Stimulated activated CD8-positive, alpha-beta memory T cell treated with anti-CD3 and anti-CD28 coated beads, Interleukin-15, amount 100 ng/mL, for 4 hours (primary cell): ENCODE measurements at places on chromosomes 5 and 9.

DNA sequence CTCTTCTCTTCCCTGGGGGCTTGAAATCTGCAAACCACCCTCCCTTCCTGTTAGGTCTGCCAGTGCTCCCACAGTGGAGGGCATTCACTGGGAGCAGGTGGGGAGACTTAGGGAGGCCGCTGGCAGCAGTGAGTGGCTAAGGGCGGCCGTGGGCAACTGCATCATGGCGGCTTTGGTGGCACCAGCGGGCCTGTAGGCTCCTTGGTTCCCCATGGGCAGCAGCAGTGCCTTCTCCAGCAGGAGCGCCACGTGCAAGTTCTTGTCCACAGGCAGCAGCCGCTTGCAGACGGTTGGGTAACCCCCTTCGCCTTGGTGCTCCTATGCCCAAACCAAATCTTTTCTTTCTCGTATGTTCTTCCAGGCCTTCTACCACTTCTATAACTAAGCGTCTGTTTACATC, 158.2 kb downstream of the SREK1 start:
- no peak for DNase-seq

DNA sequence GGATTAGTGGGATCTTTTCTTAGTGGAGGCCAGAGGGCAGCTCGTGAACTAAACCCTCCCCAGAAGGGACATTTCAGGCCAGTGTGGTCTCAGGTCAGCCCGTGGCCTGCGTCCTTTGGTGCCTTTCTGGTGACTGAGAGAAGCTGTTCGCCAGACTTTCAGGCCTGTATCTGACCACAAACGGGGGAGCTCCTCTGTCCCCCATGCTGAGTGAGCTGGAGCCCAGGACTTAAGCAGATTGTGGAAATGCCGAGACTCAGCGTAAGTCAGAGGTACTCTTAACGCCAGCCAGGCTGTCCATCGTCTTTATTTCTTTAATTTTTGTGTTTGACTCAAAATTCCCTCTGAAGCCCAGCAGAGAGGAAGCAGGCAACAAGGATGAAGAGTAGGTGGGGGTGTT, 54.8 kb upstream of the NCS1 start:
- DNase-seq = no peak

DNA sequence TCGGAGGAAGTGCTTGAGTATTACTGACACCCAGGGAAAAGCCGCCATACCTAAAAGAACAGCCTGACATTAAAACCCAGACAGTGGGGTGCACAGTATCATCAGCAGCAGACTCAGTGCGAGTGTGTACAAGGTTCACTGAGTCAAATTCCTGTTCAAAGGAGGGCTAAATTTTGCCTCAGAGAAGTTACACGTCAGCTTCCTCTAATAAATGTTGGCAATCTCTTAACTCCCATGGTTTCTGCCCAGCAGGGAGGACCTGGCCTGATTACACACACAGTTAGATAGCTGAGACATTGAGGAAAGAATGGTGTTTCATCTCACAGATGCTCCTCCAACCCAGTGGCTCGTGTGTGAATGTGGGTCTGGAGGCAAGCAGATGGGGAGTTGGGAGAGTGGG, 38.2 kb downstream of the NIPSNAP3B start:
- DNase-seq = no peak

GRCh38 chr9:84975926-84976325, 306.4 kb downstream of the NTRK2 start:
- DNase-seq = no peak

GRCh38 chr9:131235480-131235851, 40.8 kb downstream of the FAM78A start:
- DNase-seq = no peak

DNA sequence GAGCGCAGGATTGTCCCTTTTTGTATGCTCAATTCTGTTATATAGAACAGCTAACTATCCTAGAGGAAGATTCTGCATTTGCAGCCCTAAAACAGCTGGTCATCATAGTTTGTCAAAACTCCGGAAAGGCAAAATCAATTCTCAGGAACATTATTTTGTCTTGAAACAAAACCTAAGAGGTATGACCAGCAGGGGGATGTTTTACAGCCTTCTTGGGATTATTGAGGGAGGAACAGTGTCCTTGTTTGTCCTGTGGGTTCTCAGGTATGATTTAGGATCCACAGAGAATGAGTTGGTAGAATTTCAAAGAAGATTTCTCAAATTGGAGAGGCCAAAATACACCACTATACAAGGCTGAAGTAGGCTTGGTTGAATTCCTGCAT, 136.4 kb downstream of the ZSWIM6 start:
- no peak for DNase-seq

GRCh38 chr5:160843240-160843639, 8.8 kb downstream of the ATP10B start:
- DNase-seq = no peak

GRCh38 chr9:137457406-137458193, 1.5 kb downstream of the NSMF start:
- DNase-seq = no peak

- no peak for DNase-seq
These were observed 138.8 kb downstream of the KDM4C start for GRCh38 chr9:6896562-6896961.

- no peak for DNase-seq
These were observed 80.9 kb downstream of the SUSD1 start for GRCh38 chr9:112094241-112094640.

DNA sequence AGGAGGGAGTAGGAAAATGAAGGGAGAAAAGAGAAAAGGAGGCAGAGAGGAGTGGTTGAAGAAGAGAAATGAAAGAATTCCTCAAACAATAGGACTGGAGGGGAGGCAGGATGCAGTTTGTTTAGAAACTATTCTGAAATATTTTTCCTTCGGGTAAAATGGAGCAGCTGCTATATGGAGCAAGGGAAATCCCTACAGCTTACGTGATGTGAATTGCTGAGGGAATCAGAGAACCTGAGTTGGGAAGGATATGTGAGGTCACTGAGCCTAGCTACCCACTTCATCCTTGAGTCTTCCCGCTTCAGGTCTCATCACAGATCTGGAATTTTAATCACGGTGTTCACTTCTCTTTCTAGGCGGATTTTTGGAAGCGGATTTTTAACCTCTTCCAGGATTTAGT, 204.3 kb downstream of the ERCC6L2 start:
- DNase-seq = no peak

DNA sequence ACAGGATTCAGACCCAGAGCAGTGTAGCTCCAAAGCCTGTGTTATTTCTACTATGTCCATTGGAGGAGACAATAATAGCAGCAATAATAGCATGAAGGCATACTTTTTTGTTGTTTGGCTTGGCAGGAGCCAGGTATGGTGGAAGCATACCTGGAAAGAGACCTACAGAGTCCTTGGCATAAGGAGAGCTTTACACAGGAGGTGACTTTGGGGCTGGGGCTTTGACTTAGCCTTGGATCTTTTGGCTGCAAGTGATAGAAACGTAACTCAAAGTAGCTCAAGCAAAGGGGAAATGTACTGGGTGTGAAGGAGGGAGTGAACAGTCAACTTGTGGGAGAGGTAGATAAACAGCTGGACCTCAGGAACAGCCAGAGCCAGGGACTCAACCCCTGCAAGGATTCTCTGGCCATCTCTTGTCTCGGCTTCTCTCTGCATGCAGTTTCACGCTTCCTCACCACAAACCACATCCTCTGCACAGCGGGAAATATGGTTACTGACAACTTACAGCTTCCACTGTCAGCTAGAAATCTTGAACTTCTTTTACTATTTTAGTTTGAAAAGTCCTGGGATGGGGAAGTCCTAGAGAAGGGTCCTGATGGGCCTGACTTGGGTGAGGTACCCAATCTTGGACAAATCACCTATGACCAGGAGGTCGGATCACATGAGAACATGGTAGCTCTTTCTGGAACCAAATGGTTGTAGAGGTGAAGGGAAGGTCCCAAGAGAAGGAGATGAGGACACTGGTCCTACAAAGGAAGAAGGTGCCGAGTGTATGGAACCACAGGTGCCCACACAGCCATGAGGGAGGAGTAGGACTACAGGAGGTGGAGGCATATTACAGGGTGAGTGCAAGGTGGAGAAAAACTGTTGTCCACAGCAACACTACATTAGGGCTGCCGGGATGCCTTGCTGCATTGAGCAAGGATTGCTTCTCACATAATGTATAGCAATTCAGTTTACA, 47.0 kb upstream of the TGFBR1 start:
- peak; percentile 47 for DNase-seq

DNA sequence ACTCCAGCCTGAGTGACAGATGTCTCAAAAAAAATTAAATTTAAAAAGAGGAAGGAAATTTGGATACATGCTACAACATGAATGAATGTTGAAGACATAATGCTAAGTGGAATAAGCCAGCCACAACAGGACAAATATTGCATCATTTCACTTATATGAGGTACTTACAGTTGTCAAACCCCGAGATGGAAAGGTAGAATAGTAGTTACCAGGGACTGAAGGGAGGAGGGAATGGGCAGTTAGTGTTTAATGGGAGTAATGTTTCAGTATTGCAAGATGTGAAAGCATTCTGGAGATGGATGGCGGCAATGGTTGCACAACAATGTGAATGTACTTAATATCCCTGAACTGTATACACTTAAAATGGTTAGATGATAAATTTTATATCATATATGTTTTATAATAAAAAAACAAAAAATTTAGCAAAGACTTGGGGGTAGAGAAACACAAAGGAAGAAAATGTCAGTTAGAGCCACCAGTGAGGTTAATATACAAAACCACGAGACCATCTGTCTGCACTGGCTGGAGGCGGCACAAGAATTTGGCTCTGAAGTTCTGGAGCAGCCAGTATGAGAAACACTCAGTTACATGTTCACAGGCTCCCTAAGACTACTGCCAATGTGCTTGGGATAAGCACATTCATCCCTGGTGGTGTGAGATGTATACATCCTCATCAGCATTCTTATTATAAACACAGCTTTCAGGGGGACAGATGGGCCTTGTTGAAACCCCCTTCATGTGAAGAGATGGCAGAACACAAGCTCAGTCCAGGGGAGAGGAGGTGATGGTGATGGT, 37.0 kb upstream of the RPS23 start:
- DNase-seq = no peak

GRCh38 chr5:174553556-174553955, 170.8 kb upstream of the MSX2 start:
- no peak for DNase-seq

- DNase-seq = no peak
These were observed 259.0 kb downstream of the GADD45G start for GRCh38 chr9:89863837-89864236.

DNA sequence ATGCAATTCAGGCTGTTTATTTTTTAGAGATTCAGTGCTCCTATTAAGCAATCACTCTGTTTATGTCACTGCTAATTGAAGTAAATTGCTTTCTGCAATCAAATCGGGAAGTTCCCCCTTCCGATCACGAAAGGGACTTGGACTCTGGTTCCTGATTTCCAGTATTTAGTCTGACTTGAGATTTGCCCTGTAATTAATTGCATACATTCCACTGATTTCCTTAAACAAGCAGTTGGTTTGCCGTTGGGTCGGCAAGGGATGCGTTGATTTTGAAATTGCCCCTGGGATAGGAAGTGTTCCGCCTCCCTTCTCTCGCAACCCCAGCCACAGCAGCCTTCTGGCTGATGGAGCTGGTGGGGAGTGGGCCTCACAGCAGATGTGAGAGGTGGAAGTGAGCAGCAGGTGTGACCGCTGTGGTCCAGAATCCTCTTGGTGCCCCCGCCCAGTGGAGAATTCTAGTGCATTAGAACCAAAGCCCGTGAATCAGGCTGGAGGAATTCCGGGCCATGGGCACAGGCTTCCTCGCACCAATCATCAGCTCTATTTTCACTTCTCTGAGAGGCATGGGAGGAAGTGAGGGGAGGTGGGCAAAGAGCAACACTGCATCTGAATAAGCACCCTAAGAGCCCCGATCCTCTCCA, 102.5 kb downstream of the SPRY4 start:
- no peak for DNase-seq

DNA sequence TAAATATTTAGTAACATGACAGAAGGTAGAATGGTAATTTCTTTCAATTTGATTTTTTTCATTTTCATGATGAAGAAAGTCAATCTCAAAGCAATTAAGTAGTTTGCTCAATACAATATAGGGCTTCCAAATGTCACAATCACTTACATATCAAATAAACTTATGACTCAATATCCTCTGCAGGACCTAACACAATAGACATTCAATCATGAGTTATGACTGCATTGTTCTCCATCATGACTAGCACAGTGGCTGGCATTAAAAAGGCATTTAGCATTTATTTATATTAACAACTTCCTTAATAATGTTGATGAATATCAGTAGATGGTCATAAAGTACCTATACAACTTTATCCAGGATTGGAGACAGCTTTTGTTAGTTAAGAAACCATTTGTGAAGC, 1499.6 kb downstream of the EFNA5 start:
- DNase-seq = no peak

- no peak for DNase-seq
These were observed 37.5 kb upstream of the SUSD3 start for GRCh38 chr9:93020771-93021670.

- no peak for DNase-seq
These were observed 73.1 kb downstream of the LRSAM1 start for GRCh38 chr9:127524373-127524772.

DNA sequence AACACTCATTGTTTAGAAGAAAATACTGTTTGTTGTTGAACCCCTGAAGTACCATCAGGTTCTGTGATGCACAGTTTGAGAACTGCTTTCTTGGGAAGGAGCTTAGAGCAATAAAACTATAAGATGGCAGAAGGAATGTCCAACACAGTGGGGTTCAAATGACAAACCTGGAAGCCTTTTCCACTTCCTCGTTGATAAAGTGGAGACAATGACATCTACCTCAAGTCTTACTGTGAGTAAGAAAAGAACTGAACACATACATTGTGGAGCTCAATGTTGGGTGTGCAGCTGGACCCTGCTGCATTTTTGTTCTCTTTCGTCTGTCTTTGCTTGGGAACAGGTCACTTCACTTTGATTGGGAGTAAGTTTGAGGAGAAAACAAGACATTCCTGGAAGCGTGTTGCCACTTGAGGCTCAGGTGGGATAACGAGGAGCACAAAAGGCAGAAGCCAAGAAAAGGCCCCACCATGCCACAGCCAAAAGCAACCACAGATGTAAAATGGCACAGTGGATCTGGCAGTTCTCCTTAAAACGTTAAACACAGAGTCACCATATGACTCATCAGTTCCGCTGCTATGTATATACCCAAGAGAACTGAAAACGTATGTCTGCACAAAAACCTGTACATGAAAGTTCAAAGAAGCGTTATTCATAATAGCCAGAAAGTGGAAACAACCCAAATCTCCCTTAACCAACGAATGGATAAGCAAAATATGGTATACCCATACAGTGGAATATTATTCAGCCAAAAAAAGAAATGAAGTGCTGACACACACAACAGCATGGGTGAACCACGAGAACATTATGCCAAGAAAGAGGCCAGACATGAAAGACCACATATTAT, 42.9 kb upstream of the SUB1 start:
- no peak for DNase-seq

- no peak for DNase-seq
These were observed 60.7 kb downstream of the NDST1 start for GRCh38 chr5:150568663-150569062.
